CD4-positive, alpha-beta T cell treated with Interleukin-6 for 4 hours (primary cell): ENCODE measurements at places on chromosomes 16 and 17.
A peak's percentile ranks its signal among the peaks of the same experiment; 100 is the strongest.

DNA sequence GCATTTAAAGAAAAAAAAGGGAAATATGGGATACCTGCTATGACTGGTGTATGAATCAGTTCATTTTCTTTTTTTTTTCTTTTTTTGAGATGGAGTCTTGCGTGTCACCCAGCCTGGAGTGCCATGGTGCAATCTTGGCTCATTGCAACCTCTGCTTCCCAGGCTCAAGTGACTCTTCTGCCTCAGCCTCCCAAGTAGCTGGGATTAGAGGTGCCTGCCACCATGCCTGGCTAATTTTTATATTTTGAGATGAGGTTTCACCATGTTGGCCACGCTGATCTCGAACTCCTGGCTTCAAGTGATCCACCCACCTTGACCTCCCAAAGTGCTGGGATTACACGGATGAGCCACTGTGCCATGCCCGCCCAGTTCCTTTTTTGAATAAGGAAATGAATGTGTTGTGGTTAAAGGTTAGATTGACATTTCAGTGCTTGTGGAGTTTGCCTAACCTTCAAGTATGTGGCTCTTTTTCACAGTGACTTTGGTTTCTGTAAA, 7.7 kb downstream of the HAPSTR1 start:
- DNase-seq = no peak

DNA sequence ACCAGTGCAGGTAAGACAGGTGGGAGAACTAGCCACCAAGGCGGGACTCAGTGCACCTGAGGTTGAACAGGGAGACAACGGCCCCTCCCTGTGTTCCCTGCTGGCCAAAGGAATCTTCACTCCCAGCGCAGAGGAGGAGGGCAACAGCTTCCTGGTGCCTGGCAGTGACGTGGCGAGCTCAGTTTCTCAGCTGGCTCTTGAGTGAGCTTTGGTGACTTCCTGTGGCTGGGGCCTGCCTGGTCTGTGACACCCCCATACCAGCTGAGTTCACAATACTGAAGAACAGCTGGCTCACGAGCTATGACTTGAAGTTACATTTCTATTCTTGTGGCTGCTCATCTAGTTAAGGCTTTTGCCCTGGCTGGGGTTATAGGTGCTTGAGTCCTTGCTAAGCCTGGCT, 26.1 kb downstream of the WNT9B start:
- DNase-seq = no peak

DNA sequence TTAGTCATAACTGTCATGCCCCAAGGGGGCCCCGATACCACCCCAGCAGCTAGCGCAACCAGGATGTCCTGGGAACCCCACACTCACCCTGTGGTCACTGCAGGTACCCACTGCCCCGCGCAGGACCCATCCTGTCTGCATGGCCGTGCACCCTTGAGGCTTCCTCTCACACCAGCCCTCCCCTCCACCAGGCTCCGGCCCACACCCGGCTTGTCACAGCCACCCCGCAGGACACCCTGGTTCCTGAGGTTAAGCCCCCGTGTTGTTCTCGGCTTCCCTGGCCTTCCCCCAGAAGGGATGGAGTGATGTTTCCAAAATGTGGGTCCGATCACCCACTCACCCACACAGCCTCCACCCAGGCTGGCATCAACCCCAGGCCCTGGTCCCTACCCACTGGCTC, 7.5 kb downstream of the DNASE1L2 start:
- no peak for DNase-seq

DNA sequence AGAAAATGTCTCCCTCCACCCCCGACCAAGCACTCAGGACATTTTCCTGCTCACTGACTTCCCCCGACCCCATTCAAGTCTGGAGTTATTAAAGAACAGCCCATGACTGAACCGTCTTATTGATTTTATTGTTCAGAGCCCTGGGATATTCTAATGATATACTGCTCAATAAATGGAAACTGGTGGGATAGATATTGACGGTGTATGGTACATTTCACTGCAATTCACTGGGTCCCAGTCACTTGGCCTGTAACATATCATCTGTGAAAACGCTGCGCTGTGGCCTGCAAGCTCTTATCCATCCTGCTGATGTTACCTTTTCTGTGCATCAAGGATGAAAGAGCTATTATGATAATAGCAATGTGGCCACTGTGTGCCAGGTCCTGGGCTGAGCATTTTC, 258.2 kb downstream of the XYLT1 start:
- no peak for DNase-seq

GRCh38 chr17:68352041-68352440, 60.7 kb downstream of the ARSG start:
- no peak for DNase-seq

DNA sequence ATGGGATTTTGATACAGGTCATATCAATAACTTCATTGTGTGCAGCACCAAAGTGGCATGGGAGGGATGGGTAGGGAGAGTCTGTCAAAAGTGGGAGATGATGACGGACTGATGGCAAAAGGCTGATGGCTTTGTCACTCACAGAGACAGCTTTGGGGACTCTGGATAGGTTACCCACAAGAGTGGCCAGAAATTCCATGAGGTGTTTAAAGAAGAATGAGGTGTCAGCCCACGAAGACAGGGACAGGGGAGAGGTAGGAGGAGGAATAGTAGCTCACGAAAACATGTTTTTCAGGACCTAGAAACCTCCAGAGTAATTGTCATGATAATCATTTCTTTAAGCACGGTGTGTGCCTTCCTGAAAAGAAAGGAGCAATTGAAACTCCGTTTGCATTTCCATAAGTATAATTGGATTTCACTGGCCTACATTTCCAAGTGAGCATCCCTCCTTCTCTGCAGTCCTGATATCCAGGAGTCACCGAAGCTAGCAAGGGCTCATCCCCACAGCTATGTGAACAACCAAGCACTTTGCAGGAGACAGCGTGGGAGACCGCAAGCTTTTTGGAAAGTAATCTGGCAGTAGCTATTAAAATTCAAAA, 60.0 kb downstream of the HSD17B2 start:
- DNase-seq = no peak

DNA sequence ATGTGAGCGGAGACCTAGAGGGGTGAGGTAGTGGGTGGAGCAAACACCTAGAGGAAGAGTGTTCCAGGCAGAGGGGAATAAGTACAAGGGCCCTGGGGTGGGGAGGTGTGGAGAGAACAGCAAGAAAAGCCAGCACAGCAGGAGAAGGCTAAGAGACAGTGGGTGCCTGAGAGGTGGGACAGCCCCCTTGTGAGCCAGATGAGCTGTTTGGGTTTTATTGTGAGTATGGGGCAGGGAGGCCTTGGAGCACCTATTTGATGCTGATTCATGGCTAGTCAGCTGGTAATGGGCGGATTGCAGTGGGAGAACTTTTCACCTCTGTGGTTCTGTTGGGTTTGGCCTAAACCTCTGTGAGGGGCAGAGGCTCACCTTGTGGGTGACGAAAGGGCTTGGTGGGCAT, 68.4 kb downstream of the ABCC1 start:
- no peak for DNase-seq

DNA sequence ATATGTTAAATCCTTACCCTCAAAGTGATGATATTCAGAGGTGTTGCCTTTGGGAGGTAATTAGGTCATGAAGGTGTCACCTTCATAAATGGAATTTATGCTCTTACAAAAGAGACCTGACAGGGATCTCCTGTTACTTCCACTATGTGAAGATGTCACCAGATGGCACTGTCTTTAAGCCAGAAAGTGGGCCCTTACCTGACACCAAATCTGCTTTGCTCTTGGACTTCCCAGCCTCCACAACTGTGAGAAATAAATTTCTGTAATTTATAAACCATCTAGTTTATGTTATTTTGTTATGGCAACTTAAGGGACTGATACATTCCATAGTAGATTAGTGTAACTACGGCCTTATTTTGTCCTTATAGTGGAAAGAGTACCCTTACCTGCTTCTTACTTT, 358.3 kb upstream of the SALL1 start:
- no peak for DNase-seq

- peak; percentile 14 for DNase-seq
Observed at GRCh38 chr17:82023447-82024241, 539 bp downstream of the LRRC45 start.

GRCh38 chr16:67464565-67464964, 16.4 kb downstream of the ATP6V0D1 start:
- no peak for DNase-seq

- DNase-seq = no peak
Observed at GRCh38 chr17:76593959-76594358, 8.3 kb upstream of the ST6GALNAC2 start.

DNA sequence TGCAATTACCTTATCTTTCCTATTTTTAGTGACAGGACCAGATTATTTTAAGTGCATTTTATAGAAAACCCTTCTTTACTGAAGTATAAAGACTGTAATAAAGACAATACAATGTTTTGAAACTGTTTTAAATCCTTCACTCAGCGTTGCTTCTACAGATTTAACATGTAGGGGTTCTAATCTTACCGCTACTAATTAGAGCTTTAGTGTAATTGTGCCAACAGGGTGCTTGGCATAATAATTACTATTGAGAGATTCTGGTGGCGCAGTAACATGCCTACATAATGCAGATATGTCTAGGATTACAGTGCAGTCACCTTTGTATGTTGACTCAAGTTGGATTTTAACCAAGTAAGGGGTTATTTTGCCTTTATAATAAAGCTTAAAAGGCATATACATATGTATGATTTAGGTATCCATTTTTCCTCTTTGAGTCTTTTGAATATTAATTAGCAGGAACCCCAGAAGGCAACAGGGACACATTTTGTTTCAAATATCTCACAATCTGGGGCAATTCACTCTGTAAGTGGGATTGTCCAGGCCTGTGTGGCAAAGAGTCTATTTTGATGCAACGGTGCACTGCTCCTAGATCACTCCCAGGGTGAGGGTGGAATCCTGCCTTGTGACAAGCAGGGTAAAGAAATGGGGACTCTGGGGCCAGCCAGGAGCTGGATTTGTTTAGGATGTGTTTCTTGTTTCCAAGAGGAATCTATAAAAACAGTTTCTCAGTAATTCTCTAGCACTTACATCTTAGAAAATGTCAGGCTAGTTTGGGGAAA, 604.7 kb upstream of the SALL1 start:
- no peak for DNase-seq

GRCh38 chr16:56860226-56861020, 4.6 kb upstream of the SLC12A3 start:
- DNase-seq = peak; percentile 40

- no peak for DNase-seq
Observed at GRCh38 chr17:11795906-11796305, 197.6 kb downstream of the DNAH9 start.

DNA sequence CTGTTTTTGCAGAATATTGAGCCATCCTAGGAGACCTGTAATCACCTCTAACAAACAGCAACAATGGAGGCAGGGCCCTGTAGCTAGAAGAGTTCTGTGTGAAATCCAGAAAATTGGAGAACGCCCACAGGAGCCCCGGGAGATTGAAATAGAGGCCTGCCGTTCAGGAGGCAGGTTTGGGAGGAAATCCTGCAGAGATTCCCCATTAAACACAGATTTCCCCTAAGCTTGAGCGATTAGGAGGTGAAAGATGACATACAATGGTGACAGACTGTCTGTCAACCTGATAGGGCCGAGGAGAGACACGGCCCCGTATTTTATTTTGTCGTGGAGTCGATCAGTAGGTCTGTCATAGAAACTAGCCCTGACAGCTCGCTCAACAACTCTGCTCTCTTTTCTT, 18.2 kb downstream of the CDK5RAP3 start:
- no peak for DNase-seq

- peak; percentile 66 for DNase-seq
Observed at GRCh38 chr17:19724501-19725420, 8.4 kb upstream of the SLC47A2 start.

GRCh38 chr17:7079581-7080455, at the start of gene CLEC10A:
Gene CLEC10A, minus strand, starts transcription at chr17:7080251. Its CDS starts 1,439 bp downstream, at chr17:7078812.
- no peak for DNase-seq

DNA sequence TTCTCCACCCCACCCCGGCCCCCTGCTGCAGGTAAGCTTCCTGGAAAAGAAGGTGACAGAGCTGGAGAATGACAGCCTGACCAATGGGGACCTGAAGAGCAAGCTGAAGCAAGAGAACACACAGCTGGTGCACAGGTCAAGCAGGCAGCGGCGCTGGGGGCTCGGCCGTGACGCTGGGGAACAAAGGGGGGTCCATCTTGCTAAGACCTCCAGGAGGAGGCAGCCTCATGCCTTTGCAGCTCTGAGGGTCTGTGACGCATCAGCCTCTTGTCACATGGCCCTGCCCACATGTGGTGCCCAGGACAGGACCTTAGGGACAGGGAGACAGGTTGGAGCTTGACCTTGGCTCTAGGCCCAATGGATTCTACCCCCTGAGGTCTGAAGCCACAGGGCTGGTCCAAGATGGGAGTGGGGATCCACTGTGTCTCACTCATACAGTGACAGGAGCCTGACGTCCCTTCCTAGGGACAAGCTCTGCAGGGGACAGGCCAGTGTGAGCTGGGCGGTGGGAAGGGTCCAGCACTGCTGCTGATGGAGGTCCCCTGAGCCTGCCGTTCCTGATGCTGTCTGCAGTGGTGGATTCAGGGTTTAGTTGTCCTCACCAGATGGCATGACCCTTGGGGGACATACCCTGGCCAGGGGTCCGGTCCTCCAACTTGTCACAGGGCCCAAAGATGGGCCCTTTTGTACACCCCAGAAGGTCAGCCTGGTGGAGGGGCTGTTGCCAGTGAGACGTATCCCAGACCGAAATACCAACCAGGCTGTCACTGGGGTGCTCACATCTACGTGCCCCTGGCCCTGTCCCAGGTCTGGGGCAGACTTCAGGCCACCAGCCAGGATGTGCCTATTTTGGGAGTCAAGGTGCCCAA, 132.6 kb downstream of the RAB11FIP4 start:
- no peak for DNase-seq

GRCh38 chr16:27289669-27290068, 21.1 kb upstream of the NSMCE1 start:
- peak; percentile 29 for DNase-seq

GRCh38 chr16:84446084-84446483, 58.4 kb downstream of the MEAK7 start:
- DNase-seq = no peak

GRCh38 chr17:79545251-79546005, 65.4 kb downstream of the RBFOX3 start:
- DNase-seq = no peak

DNA sequence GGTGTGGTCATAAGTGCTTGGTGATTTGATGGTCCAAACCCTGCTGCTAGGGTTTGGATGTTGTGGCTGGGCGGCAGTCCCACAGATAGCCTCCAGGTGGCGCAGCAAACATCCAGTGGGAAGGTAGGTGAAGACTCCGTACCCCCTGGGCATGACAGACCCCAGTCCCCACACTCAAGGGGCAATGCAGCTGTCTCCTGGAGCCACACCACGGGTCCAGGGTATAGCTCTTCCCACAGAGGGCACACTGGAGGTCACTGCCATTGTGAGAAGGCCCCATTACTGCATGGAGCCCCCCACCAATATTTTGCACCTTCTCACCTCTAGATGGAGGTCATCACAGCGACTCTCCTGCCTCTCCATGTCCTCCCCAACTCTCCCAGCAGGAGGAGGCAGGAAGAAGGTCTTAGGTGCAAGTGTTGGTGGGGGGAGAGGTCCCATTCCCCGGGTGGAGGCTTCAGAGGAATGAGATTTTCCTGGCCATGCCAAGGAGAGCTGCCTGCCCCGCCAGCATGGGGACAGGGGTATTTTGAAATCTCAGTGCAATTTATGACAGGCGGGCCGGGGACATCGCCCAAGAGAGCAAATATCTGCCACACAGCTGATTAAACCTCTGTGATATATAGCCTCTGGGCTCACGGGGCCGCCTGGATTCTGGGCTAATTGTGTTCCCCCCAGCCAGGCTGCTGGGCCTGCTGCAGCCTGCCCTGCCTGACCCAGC, 17.1 kb upstream of the C17orf113 start:
- DNase-seq = peak; percentile 79
